GM23338 (cell line): ENCODE measurements at places on chromosomes 3 and 15. TPM values are rescaled to one million over a fixed set of nuclear protein-coding genes. Genes with fewer than 3 reads are reported as not detected.

The TUSC7 gene
- total RNA-seq: not detected in 2 replicates

The PRR20G gene
- total RNA-seq: not detected in 2 replicates

The AHSG gene
- total RNA-seq: 0.10 TPM in 1 of 2 replicates, not detected in the other

The PIGZ gene
- total RNA-seq: not detected in 2 replicates

The SPATA16 gene
- not detected in 2 replicates for total RNA-seq

The ZBBX gene
- 0.08 and 0.90 TPM in 2 replicates for total RNA-seq

The RAP2B gene
- total RNA-seq: 21.2 and 24.0 TPM in 2 replicates

The CLDN1 gene
- total RNA-seq: 4.2 and 4.6 TPM in 2 replicates

The SKOR1 gene
- 0.17 and 0.19 TPM in 2 replicates for total RNA-seq

The NDN gene
- 91.6 and 98.1 TPM in 2 replicates for total RNA-seq

The UACA gene
- 16.9 and 21.5 TPM in 2 replicates for total RNA-seq

The ARNT2 gene
- total RNA-seq: 11.6 and 12.0 TPM in 2 replicates

The RTP3 gene
- 0.97 TPM in 1 of 2 replicates, not detected in the other for total RNA-seq

The DLG1 gene
- 91.7 and 98.0 TPM in 2 replicates for total RNA-seq

DNA sequence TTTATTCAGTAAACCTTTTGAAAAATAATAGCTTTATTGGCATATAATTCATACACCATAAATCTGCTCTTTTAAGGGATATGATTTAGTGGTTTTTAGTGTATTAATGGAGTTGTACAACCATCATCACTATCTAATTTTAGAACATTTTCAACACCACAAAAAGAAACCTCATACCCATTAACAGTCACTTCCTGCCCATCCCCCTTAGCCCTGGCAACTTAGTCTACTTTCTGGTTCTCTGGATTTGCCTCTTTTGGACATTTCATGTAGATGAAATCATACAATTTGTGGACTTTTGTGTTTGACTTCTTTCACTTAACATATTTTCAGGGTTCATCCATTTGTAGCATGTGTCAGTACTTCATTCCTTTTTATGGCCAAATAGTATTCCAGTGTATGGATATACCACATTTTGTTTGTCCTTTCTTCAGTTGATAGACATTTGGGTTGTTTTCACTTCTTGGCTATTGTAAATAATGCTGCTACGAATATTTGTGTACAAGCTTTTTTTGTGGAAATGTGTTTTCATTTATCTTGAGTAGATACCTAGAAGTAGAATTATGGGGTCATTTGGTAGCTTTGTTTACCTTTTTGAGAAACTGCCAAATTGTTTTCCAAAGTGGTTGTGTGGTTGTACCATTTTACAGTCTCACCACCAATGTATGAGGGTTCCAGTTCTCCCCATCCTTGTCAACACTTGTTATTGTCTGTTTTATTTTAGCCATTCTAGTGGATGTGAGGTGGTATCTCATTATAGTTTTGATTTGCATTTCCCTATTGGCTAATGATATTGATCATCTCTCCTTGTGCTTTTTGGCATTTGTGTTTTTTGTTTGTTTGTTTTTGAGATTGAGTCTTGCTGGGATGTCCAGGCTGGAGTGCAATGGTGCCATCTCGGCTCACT lies 45.8 kb downstream of the SMAD3 start:
- no peak for DNase-seq

- DNase-seq: peak; percentile 98
Measured at GRCh38 chr3:101561630-101562328, at the start of gene TRMT10C. TRMT10C (plus strand) TSS chr3:101561868; CDS start chr3:101564782, 2,914 bp downstream.

DNA sequence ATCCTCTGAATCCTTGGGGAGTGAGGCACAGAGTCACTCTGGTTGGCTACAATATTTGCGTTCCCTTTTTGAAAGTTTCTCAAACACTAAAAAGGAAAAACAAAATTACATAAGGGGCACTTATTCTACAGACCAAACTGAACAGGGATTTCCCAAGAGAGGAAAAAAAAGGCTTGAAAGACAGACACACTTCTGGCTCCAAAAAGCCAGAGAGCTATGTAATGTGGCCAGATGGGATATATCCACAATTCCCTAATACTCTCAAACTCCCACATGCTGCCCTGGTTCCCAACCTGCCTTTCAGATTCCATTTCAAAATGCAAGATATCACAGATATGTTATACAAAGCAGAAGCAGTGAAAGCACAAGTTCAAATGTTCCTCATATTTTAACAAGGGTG lies 1.6 kb downstream of the FRMD4B start:
- no peak for DNase-seq

GRCh38 chr15:69395991-69396390 lies 18.2 kb upstream of the KIF23 start:
- DNase-seq: no peak

GRCh38 chr3:161231861-161232260 lies 10.8 kb downstream of the NMD3 start:
- peak; percentile 6 for DNase-seq

DNA sequence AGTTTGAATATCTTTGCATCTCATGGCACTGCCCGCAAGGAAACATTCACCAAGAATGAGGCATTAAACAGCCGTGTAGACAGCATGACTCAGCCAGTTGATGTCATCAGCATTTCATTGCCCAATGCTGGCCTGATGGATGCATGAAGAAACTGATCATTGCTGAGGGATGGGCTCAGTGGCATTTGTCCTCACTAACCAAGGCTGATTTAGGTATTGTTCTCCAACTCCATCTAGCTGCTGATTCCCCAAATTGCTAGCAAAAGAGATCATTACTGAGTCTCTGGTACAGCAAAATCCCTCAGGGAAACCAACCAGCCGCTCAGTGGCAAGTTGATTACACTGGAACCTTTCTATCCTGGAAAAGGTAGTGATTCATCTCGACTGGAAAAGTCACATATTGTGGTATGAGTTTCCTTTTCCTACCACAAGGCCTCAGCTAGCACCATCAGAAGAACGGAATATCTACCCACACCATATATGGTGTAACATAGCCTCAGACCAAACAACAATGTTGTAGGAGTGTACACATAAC lies 186.5 kb upstream of the GAP43 start:
- peak; percentile 56 for DNase-seq

GRCh38 chr3:15206662-15207576 lies 873 bp downstream of the CAPN7 start:
- DNase-seq: peak; percentile 19

DNA sequence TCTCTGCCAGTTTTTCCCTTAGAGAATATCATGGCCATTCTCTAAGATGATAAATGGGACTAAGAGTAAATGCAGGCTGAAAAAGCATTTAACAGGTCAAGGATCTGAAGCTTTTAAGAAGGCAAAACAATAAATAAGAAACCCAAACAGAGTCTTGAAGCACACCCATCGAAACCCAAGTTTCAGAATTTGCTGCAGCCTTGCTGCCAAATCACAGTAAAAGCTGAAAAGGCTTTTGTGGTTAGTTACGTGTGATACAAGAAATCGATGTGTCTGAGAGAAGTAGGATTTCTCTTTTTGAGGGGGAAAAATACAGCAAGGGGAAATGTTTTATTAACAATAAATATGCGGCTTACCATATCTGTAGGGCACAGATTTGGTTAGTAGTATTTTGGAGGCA lies 92.0 kb downstream of the IGF1R start:
- DNase-seq: no peak

DNA sequence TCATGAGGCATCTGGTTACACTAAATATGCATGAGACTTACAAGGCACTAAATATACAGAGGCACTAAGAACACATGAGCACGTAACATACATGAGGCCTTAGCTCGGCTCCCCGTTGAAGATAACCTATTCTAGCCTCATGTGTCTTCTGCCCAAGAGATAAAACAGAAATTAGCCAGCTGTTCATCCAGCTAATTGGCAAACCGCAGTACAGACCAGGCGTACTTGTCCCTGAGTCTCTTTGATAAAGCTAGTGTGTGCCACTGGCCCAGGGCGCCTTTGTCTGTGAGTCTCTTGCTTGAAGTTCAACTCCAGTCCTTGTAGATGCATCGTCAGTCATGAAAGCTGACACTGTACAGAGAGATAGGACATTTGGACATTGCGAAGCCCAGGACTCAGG lies 121.9 kb upstream of the SPATA12 start:
- no peak for DNase-seq

DNA sequence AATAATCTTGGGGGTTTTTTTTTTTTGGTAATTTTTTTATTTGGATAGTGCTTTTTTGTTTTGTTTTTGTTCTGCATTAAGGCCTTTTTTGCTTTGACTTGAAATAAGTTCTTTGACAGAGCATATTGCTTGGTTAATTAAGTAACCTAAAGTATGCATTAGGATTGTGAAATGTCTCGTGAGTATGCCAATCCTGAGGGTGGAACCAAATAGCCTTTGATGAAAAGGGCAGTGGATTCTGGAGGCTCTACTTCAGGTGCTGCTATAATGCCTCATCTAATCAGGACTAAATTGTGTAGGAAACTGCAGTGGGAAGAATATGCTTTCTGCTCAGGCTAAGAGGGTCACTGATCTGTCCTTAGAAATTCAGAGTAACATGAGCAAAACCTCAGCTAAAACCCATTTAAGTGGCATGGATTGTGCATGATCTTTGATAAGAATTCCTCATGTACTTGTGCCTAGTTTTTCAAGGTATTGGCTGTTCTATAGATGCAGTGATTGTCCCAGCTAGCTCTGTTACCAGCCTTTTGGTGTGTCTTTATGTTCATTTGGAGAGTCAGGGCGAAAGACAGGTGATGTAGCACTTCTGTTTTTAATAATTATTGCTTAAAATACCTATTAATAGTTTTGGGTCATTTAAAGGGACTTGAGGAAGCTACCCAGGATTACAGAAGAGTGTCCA lies 15.4 kb downstream of the CDV3 start:
- DNase-seq: no peak

- peak; percentile 9 for DNase-seq
Measured at GRCh38 chr3:81666502-81667121, 94.8 kb downstream of the GBE1 start.

DNA sequence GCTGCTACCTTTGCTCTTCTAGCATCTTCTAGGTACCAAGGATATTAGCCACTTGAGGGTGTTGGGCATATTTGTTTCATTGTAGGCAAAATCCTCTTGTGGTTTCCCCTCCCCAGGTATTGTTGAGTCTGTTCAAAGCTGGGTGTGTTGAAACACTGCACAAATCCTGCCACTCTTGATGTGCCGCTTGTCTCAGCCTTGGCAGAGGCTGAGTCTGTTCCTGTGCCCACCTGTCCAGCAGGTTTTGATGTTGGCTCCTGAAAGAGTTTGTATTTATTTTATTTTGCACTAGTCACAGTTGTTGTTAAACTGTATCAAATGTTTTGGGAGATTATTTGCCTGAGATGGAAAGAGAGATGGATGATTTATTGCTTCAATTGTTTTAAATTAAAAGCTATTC lies 136.2 kb downstream of the USP13 start:
- no peak for DNase-seq

DNA sequence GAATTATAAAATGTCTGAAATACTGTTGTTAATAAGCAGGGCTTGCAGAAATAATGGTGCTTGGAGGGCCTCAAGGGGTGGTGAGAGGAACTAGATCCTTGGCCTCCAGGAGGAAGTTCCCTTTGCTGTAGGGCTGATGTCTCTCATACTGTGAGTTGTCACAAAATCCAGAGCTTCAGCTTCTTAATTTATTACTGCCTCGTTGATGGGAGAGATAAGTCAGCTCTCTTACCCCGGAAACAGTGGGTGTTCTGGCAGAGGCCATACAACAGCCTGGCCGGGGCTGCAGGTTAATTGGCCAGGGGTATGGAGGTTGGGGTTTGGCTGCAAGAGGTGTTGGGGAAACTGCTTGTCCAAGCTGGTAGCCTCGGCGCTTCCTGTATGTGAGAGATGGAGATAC lies 15.5 kb downstream of the MAPKAPK3 start:
- no peak for DNase-seq

GRCh38 chr3:125146626-125147490 lies 65.7 kb downstream of the SLC12A8 start:
- DNase-seq: no peak

GRCh38 chr3:99236576-99236975 lies 335.1 kb upstream of the DCBLD2 start:
- no peak for DNase-seq

DNA sequence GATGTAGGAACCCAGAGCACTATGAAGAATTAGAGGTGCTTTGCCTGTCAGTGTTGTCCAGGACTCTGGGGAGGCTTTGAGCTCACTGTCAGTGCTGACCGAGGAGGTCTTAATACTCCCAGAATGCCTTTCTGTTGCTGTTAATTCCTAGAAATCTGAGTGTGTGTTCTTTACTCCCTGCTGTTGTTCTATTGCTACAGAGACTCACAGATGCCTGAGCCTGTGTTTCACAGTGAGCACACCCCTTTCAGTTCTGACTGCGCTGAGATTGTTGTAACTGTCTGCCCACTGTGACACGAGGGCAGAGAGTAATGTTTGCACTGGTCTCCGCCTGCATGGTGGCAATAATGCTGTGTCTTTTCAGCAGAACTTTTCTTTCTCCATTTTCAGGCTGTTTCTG lies 162.9 kb downstream of the RYR3 start:
- no peak for DNase-seq

DNA sequence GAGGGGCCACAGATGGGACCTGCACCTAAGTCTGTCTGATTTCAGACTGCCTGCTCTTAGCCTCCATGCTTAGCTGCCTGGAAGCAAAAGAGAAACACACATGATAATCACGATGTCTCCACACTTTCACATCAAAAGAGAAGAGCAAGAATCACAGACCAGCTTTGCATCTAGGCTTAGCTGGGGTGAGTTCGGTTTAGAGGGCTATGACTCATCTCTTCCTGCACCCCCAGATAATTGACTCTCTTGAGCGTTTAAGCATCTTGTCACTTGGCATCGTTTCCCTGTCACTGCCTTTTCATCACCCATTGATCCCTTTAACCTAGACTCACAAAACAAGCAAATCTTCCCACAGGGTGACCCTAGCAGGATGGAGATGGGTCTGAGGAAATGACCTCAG lies 124.0 kb downstream of the NTRK3 start:
- no peak for DNase-seq

- DNase-seq: no peak
Measured at GRCh38 chr3:24225385-24225950, 269.2 kb downstream of the THRB start.

DNA sequence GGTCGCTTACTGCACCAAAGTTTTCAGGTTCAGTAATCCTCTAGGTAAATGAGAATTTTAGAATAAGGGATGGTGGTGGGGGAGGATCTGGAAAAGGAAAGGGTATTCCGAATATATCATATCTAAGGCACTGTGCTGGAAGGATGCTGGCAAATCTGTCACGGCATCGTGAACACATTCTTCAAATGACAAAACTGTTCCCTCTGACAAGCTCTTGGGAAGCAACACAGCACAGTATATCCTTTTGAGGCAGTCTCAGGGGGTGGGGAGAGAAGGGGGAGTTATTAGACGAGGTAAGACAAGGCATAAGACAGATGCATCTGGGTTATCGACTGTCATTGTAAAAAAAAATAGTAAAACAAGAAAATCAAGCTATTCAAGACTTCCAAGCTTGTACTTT lies 289.6 kb upstream of the LRRN1 start:
- no peak for DNase-seq
